Activated CD4-positive, alpha-beta T cell treated with anti-CD3 and anti-CD28 coated beads, Interleukin-2, amount 50 U/mL, for 24 hours (primary cell): ENCODE measurements at places on chromosomes 7 and 10.

- peak; percentile 72 for DNase-seq
Observed at GRCh38 chr10:92591550-92592022, 1.3 kb upstream of the KIF11 start.

DNA sequence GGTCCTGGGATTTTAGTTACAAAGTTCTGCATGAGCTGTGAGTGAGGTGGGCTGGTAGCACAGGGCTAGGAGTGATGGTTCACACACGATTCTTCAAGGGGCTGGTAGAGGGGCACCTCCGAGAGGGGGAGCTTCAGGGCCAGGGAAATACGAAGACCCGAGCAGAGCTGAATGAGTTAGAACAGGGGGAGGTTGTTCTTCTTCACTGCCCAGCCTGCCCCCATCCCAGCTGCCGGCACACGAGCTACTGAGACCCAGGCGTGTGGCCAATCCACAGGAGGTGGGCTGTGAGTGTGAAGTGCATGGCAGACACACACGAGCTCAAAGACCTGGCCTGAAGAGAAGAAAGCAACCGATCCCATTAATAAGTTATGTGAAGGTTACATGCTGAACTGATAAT, 256.2 kb upstream of the ZNF32 start:
- no peak for DNase-seq

- no peak for DNase-seq
Observed at GRCh38 chr10:90480466-90480865, 377.4 kb downstream of the HTR7 start.

DNA sequence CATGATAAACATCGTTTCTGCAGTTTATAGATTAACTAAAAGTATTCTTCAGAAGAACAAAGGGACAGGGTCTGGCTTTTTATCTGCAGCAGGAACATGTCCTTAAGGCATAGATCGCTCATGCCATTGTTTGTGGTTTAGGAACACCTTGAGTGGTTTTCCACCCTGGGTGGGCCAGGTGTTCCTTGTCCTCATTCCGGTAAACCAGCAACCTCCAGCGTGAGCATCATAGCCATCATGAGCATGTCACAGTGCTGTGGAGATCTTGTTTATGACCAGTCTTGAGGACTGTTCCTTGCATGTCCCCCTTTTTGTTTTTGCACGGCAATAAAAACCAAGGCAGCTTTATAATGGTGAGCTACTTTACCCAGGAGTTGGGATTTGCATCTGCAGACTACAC, 33.9 kb downstream of the STOX1 start:
- no peak for DNase-seq

- no peak for DNase-seq
Observed at GRCh38 chr7:36205803-36206202, 52.7 kb downstream of the EEPD1 start.

DNA sequence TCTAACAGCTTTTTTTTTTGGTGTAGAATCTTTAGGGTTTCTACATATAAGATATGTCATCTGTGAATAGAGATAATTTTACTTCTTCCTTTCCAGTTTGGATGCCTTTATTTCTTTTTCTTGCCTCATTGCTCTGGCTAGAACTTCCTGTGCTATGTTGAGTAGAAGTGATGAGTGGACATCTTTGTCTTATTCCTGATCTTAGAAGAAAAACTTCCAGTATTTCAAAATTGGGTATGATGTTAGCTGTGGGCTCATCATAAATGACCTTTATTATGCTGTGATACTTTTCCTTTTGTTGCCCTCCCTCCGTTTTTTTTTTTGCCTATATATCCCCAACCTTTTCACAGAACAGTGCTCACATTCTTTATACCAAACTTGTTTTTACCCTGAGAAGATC, 8.8 kb downstream of the AGK start:
- DNase-seq, result no peak

GRCh38 chr10:18133046-18133445, 7.2 kb upstream of the CACNB2 start:
- no peak for DNase-seq

GRCh38 chr10:17228091-17229015, at the start of gene VIM:
VIM (plus strand) TSS chr10:17228241; CDS start chr10:17229423, 1,182 bp downstream.
- peak; percentile 57 for DNase-seq

DNA sequence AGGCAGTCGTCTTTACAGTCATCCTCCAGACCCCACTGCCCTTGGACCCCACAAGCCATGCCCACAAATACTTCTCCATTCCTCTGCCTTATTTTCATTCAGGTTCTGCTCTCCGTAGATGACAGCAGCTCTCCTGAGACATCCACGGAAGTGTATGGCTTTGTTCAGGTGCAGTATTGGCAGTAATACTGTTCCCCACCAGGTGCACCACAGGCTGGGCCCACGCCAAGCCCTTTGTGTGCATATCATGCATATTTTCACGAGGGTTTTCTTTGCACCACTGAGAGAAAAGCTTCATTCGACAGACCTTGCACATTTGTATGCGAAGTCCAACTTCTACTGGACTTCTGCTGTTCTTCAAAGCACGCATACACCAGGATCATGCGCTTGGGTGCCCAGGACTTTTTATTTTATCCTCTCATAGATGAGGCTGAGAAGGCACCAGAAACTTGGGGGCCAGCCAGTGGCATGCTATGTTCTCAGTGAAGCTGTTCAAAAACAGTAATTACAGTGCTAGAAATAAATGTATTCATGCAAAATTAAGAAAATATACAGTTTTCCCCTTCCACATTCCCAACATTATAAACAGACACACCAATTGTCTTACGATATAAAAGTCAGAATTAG, 37.8 kb upstream of the PITRM1 start:
- DNase-seq, result no peak

DNA sequence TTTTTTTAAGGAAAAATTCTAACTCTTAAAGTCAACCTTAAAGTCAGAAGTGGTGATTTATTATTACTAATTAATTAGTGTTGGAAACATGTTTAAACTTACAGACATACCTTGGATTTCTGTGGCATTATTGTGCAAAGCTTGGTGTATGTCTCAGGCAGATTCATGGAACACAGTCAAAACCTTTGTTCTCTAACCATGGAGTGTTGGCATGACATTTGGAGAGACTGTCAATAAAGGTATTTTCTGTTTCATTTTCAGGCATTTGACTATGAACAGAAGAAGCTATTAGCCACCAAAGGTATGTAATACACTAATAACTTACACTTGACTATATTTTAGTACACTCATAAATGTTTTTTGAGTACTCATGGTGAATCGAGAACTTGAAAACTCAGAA, 293.7 kb downstream of the BICC1 start:
- no peak for DNase-seq

GRCh38 chr7:149307775-149308501, 45.9 kb downstream of the ZNF783 start:
- DNase-seq, result no peak

DNA sequence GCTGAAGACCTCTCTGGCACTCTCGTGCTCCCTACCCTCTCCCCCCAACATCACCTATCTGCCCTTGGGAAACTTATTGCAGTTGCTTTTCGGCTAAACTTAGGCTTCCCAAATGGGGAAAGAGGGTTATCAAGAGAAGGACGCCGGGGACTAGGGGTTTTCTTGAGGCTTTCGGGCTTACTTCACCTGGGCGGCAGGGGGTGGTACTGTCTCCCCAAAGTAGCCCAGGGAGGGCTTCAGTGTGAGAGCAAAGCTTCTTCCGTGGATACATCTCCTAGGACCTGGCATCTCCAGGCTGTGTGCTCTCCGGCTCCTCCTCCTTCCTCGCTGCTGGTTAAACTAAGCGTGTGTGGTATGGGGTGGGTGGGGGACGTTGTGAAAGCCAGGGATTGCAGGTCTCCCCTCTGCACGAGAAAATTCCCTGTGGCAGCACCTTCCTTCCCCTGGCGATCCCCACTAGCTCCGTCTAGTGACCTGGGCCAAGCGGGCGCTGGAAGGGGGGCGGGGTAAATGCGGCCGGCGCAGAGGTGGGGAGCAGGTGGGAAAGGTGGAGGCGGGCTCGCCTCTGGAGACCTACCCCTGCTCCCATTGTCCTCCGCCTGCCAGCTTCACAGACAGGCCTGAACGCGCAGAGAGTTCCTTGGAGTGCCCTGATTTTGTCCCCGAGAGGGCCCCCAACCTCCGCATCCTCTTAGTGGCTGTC, 1.1 kb downstream of the PLXDC2 start:
- DNase-seq, result no peak

DNA sequence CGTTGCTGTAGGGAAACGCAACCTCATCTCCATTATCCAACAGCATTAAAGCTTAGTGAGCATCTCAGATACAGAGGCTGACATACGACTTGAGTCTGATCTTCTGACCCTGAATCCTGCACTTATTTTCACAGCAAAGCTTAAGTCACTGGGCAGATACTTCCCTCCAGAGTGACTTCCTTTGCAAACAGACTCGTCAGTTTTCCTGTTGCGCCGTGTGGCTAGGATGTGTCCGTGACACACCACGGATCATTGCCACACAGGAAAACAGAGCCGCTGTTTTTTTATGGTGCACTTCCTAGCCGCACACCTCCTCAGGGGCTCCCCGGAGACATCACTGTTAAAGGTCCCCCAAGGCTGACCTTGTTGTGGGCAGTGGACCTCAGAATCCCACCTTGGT, 94.9 kb upstream of the MKI67 start:
- no peak for DNase-seq

- DNase-seq, result no peak
Observed at GRCh38 chr10:74821501-74821900, 4.9 kb upstream of the KAT6B start.

DNA sequence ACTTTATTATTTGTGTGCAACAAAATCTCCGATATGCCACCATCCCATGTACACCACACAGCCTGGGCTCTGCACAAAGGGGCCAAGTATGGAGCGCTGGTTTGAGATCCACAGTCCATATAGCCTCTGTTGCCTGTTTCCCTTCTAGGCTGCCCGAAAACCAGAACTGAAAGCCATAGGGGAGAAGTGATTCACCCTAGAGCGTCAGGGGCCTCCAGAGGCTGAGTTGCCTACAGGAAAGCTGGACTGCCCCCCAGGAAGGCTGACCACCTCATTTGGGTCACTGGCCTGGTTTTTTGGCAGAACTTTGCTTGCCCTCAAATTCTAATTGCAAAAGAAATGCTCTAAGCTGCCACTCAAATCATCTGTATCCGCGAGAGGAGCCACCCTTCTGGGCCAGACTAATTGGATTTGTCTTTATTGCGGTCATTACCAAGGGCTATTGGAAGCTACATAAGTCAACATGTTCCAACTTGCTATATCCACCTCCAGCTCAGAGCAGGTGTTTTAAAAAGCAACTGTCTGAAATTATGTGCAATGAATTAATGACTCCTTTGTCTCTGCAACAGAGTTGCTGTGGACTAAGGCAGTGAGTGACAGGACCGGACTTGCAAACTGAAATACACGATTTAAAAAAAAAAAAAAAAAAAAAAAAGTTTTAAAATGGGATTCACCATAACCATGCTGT, 28.3 kb upstream of the FRMD4A start:
- no peak for DNase-seq

- no peak for DNase-seq
Observed at GRCh38 chr7:38211940-38212339, 33.9 kb downstream of the STARD3NL start.

DNA sequence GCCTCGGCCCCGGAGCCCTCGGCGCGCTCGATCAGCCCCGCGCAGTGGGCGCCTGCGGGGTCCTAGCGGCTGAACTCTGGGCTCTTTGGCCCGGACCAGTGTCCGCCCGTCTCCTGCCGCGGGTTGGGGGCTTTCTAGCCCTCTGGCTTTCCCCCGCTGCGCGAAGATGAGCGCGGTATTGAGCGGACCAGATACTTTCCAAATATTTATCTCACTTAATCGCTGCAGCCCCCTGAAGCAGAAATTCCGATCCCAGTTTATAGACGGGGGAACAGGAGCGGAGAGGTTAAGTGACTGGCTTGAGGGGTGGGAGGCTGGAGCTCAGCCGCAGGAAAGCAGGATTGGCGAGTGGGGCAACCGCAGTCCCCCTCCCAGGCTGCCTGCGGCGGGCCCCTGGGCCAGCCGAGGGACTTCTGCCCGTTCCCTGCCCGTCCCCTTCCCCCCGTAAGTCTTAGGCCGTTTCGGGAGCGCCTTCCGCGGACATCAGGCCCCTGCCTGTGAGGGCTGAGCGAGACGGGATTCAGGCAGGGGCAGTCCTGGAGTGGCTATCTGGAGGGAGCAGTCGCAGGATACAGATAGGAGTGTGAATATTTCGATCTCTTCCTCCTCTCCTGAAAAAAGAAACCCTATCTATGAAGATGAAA, 565 bp downstream of the STRIP2 start:
- no peak for DNase-seq

- no peak for DNase-seq
Observed at GRCh38 chr7:95628831-95629439, 32.6 kb upstream of the PDK4 start.

- no peak for DNase-seq
Observed at GRCh38 chr7:43779045-43779812, 20.7 kb downstream of the BLVRA start.
